ENCODE measurements at places on chromosomes 6 and 20.

DNA sequence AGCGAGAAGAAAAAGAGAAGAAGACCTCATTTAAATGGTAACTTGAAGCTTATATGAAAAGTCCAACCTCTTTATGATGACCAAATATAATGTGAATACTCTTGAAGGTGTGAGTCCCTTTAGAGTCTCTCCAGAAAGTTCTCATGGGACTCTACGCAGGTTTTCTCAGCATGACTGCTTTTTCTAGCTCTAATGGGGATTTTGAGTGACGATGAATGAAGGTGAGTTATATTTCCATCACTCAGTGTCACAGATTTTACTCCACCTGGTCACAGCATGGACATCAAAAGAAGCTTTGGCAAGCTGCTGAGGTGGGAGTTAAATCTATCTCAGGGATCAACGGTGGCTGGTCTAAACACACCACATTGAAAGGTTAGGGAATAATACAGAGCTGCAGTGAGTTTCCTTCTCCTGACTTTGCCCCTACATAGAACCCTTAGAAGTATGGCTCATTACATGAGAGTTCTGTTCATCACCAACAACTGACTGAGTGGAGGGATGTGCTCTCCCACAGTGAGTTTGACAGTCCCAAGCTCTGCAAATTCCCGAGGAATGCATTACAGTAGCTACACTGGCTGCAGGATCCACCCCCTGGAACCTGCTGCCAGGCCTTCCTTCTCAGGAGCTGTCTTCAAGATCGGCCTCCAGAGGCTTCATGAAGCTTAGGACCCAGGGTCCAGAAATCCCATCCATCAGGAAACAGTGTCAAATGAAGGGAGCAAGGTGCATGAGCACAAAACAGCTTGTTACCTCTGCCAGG lies 126.8 kb downstream of the FOXC1 start:
- DNase-seq: no peak
- no peak overlapping the region for H3K4me3 ChIP-seq
- H3K36me3 ChIP-seq: no peaks in the 10 kb centered on the region
- H3K4me1 ChIP-seq: no peaks in the 10 kb centered on the region
- no peaks in the 10 kb centered on the region for H3K27me3 ChIP-seq
- H3K27ac ChIP-seq: no peak overlapping the region

DNA sequence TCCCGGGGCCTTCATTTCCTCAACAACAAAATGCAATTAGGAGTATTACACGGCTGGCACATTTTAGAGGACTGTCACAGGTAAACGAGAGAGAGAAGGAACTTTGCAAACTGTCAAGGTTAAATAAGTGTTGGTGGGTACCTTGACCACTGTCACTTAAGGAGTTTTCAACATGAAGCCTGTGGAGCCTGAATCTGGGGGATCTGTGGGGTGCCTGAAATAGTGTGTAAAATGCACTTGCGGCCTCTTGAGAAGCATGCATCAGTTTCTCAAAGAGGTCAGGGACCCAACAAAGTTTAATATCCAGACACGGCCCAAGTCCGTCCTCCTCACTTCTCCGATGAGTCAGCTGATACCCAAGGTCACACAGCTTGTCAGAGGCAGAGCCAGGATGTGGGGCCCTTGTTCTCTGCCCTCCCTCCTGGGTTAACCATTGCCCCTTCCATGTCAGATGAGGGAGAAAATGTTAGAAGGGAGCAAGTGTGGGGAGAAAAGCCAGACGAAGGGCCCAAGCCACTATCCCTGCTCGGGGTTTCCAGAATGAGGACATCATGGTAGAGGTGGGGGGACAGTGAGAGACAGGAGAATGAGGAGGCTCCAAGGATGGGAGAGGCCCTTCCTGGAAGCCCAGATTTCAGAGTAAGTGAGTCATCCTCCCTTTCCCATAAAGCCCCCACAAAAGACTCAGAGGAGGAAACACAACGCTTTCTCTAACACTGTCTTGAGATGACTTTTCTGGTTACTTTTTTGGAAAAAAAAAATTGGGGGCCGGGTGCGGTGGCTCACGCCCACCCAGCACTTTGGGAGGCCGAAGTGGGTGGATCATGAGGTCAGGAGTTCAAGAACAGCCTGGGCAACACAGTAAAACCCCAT lies 42.2 kb downstream of the C6orf132 start:
- no peaks in the 10 kb centered on the region for H3K27me3 ChIP-seq
- DNase-seq: no peak
- no peak overlapping the region for H3K4me3 ChIP-seq
- H3K36me3 ChIP-seq: no peaks in the 10 kb centered on the region
- H3K27ac ChIP-seq: no peak overlapping the region
- peaks cover 2% of the 10 kb centered on the region for H3K4me1 ChIP-seq

DNA sequence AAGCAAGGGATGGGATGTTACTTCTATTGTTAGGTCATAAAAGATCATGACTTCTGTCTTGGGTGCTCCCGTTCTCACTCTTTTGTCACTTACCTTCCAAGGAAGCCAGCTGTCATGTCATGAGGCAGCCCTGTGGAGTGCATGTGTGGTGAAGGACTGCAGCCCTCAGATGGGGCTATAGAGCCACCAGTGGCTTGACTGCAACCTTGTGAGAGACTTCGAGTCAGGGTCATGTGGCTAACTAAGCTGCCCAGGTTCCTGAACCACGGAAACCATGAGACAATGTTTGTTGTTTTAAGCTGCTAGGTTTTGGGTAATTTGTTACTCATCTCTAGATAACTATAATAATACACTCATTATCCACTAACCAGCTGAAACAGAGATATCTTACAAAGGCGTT lies 477.1 kb downstream of the BTBD3 start:
- no peaks in the 10 kb centered on the region for H3K4me1 ChIP-seq
- H3K4me3 ChIP-seq: no peak overlapping the region
- no peaks in the 10 kb centered on the region for H3K36me3 ChIP-seq
- no peaks in the 10 kb centered on the region for H3K27me3 ChIP-seq

DNA sequence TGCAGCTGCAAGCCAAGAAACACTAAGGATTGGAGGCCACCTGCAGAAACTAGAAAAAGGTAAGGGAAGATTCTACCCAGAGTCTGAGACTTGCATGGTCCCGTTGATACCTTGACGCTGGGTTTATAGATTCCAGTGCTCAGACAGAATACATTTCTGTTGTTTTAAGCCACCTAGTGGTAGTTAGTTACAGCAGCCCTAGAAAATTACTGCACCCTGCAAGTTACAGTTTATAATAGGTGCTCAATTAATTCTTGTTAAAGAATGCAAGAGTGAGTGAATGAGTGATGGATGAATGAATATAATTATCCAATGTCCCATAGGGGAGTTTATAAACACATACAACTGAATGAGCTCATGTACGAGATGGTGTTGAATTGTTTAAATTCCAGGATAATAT lies 453.1 kb upstream of the SLC35B3 start:
- no peak overlapping the region for H3K27ac ChIP-seq
- H3K27me3 ChIP-seq: no peaks in the 10 kb centered on the region
- H3K36me3 ChIP-seq: no peaks in the 10 kb centered on the region

DNA sequence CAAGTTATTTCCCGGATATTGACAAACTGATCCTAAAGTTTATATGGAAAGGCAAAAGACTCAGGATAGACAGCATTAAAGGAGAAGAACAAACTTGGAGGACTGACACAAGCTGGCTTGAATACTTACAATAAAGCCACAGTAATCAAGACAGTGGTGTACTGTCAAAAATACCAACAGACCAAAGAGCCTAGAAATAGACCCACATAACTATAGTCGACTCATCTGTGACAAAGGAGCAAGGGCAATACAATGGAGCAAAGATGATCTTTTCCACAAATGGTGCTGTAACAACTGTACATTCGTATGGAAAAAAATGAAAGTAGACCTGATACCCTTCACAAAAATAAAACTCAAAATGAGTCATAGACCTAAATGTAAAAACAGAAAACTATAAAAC lies 46.0 kb downstream of the ABHD12 start:
- no peak overlapping the region for H3K27ac ChIP-seq
- DNase-seq: no peak
- peaks cover 5% of the 10 kb centered on the region for H3K4me1 ChIP-seq
- no peak overlapping the region for H3K4me3 ChIP-seq
- H3K36me3 ChIP-seq: no peaks in the 10 kb centered on the region

DNA sequence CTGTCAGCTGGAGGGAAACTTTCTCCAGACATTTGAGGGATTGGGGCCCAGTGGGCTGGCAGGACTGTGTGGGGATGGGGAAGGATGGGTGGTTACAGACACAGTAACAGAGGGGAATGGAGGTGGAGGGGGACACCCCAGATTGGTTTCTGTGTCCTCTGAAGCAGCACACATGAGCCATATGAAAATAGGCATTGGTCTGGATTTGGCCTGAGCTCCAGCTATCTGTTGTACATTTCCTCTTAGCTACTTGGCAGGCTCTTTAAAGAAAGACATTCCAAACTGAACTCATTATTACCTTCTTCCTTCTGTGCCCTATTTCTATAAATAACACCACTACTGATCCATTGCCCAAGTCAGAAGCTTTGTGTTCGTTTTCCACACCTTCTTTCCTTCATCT lies 72.0 kb upstream of the PRL start:
- no peaks in the 10 kb centered on the region for H3K27me3 ChIP-seq
- no peak for DNase-seq
- no peaks in the 10 kb centered on the region for H3K36me3 ChIP-seq
- no peak overlapping the region for H3K27ac ChIP-seq
- no peaks in the 10 kb centered on the region for H3K4me1 ChIP-seq
- no peak overlapping the region for H3K4me3 ChIP-seq

DNA sequence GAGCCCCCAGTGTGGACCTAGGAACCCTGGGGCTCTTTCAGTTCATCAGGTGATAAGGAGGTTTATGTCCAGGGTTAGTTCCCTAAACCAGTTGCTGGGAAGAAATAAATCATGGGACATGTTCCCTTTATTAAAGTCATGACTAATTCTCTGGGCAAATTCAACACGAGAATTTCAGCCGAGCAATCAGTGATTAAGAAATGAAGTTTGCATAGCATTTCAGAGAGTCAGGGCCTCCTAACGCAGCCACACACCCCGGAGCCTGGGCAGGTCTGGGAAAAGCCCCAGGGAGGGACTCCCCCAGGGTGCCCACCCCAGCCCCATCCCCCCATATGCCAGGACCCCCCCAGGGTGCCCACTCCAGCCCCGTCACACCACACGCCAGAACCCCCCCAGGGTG lies 20.1 kb downstream of the SLCO4A1 start:
- no peaks in the 10 kb centered on the region for H3K36me3 ChIP-seq
- no peak for DNase-seq
- H3K4me3 ChIP-seq: no peak overlapping the region
- no peak overlapping the region for H3K27ac ChIP-seq
- H3K27me3 ChIP-seq: no peaks in the 10 kb centered on the region
- H3K4me1 ChIP-seq: peaks cover 3% of the 10 kb centered on the region

DNA sequence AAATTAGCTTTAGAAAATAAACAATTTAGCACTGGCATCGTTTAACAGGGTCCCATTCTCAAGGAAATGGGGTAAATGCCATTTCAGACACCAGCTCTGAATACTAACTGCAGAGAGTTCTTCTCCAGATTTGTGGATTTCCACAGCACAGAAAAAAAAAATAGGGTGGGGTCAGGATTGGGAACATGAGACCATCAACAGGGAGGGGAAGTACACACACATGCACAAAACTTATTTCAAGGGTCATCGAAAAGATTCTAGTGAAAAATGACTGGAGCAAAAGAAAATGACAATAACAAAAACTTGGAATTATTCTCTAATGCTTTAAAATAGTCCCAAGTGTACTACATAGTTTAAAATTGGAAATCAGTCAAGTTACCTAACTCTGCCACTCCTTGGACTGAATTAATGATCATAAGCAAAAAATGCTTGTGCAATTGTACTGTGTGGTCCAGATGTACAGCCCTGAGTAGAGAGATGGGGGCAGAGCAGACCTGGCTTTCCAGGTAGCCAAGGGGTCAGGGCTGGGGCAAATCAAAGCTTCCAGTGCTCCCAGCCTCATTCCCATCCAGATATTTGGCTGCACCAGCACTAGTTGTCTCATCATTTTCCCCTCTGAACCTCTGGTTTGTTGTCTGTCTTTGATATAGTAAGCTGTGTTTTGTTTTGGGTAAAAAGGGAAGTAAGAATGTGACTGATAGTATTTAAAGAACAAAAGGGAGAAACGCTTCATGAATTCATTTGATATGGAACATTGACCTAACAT lies 152.4 kb downstream of the SOBP start:
- peak overlapping the region; percentile 38 for H3K4me3 ChIP-seq
- H3K27ac ChIP-seq: no peak overlapping the region
- no peaks in the 10 kb centered on the region for H3K27me3 ChIP-seq
- H3K4me1 ChIP-seq: no peaks in the 10 kb centered on the region
- no peak for DNase-seq

DNA sequence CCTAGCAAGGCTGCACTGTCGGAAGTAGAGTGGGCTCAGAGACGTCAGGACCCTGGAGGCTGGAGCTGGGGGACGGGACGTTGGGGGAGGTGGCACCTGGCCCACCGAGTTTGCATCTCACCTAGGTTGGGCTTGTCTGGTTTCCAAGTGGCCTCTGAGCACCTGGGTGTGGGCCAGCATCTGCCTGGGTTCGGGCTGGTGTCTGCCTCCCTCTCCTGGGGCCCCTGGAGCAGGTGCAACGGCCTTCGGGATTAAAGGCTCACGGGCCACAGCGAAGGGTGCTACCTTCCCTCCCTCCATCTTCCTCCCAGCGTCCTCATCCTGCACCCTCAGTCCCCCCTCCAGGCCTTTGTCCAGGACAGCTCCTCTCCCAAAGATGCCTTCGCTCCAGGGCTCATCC lies 6.0 kb downstream of the HRH3 start:
- DNase-seq: no peak
- H3K36me3 ChIP-seq: no peaks in the 10 kb centered on the region
- no peaks in the 10 kb centered on the region for H3K4me1 ChIP-seq
- no peak overlapping the region for H3K4me3 ChIP-seq
- no peak overlapping the region for H3K27ac ChIP-seq

GRCh38 chr20:16528078-16528477 lies 45.2 kb downstream of the KIF16B start:
- no peaks in the 10 kb centered on the region for H3K36me3 ChIP-seq
- H3K4me1 ChIP-seq: no peaks in the 10 kb centered on the region
- no peak overlapping the region for H3K27ac ChIP-seq

DNA sequence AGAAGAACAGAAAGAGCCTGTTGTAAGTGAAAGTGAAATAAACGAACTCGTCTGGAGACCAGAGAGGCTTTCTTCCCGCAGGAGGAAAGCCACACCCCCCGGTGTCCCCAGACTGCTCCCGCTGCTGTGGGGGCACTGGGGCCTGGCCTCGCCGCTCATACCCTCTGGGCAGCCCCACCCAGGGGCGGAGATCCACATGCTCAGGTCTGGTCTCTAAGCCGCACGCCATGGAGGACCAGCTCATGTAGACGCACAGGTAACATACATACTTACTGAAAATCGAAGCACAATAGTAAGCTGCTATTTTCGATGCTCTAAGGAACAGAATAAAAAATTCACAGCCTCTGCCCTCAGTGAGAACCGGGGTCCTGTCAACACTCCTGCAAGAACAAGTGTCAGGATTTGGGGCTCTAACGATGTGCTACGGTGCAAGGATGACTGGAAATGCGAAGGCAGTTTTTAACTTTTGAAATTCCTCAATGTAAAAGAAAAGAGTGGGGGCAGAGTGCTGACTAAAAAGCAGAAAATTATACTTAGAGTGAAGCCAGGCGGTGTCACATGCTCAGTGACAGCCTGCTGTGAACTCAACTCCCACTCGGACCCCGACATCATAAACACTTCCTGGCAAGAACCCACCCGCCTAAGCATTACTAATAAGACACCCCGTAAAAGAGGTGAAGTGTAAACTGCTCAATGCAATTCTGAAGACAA lies 110.5 kb downstream of the IRF4 start:
- H3K36me3 ChIP-seq: peaks cover 2% of the 10 kb centered on the region
- no peak overlapping the region for H3K27ac ChIP-seq
- no peak overlapping the region for H3K4me3 ChIP-seq

- H3K27me3 ChIP-seq: no peaks in the 10 kb centered on the region
- DNase-seq: no peak
- no peak overlapping the region for H3K27ac ChIP-seq
- peaks cover 14% of the 10 kb centered on the region for H3K4me1 ChIP-seq
Observed at GRCh38 chr6:154579485-154579884, 69.0 kb upstream of the CNKSR3 start.
